ENCODE measurements at places on chromosomes 4 and X.

DNA sequence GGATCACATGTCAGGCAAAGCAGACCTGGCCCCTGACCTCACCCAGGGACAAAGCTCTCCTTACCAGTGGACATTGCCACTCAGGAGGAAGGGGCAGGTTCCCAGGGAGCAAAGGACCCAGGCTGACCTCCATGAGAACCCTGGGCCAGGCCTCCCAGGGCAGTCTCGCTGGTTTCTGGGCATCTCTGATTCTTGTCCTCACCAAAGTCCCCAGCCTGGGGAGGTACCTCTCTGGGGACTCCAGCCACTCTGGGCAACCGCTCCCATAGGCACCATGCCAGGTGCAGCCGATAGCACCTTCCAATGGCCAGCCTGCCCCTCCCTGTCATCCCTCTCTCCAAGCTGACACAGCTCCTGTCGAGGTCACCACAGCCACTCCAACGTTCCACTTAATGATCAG is 7.9 kb downstream of the EVC2 start:
- DNase-seq: no peak

DNA sequence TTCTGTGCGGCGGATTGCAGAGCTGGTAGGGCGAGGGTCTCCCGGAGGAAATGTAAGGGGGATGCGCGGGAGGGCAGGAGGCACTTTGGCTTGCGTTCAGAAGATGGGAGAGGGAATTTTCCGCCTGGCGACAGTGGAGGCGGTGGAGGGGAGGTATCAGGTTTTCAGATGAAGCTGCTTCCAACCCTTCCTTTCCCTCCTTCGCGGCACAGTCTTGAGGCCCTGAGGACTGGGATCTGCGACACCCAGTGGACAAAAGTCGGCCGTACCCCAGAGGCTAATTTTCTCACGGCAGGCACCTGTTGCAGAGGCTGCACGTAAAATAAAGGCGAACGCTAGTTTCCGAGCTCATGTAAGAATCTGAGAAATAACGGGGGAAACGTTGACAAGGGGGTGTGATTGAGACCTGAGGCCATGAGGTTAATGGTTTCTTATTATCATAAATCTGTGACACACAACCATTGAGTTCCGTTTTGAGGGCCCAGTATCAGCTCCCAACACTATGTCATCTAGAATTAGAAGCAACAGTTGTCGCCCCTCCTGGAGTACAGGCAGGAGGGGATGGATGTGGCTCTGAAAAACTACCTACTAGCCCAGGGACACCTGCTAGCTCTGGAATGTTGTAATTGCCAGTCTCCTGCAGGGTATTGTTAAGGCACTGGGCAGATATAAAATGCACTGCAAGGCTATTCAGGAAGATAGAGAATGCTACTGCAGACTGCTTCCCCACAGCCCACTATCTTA is 1.1 kb downstream of the ZCCHC18 start:
- no peak for DNase-seq

DNA sequence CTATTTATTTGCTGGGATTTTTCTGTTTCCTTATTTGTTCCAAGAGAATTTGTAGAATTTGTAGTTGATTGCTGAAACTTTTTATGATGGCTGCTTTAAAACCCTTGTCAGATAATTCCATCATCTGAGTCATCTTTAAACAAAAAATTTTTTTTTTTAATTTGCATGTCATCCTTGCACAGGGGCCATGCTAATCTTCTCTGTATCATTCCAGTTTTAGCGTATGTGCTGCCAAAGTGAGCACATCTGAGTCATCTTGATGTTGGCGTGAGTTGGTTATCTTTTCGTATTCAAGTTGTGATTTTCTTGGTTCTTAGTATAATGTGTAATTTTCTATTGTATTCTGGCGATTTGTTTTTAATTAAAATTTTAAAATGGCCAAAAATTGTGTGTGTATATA is 18.7 kb upstream of the ZNF157 start:
- no peak for DNase-seq

DNA sequence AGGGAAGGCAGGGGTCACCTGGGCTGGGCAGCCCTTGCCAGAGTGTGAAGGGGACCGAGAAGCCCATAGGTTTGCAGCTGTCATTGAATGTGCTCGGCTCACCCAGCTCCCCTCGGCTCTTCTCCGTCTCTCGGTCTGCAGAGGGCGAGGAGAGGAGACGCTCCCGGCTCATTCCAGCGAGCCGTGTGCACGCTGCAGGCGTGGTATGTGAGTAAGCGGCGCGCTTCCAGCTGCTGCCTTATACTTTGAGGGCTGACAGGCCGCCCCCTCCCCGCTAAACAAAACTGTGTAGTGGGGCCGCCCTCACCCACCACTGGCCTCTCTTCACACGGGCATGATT is 23.0 kb upstream of the BCORL1 start:
- DNase-seq: no peak

DNA sequence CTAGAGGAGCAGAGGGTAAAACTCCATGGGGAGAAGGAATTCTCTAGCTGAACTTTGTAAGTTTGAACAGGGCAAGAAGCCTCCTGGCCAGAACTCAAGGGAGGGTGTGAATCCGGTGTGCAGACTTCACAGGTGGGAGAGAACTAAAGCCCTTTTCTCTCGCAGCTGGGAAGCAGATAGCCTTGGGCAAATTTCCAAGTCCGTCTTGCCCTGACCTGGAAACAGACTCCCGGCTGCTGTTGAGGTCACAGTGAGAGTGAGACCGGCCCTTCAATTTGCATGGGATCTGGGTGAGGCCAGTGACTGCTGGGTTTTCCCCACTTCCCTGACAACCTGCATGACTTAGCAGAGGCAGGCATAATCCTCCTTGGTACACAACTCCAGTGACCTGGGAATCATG is 94.5 kb upstream of the ZNF827 start:
- DNase-seq: no peak

DNA sequence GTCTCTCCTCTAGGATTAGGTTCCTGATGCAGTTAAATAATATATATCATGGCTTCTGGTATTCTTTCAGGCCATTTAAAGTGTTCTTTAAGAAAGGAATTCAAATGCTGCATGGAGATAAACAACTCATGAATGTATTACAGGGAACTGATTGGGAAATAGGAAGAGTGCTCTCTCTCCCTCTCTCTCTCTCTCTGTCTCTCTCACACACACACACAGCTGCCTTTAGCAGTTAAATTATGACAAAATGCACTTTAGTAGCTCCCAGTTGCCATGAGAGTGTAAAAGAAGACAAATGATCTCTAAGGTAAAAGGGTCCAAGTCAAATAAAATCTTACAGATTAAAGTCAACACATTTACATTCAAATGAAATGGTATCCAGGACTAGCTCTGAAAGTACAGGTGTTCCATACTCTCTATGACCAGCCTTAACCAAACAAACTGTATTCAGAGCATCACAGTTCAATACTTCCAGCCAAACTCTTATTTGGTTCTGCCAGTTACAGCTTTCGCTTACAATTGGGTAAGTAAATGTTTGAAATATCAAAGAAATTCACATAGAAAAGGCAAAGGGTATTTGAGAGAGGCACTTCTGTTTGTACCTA is 94.7 kb upstream of the CXXC4 start:
- DNase-seq: no peak
